ENCODE measurements at places on chromosomes 11 and 22.
A peak's percentile ranks its signal among the peaks of the same experiment; 100 is the strongest.

DNA sequence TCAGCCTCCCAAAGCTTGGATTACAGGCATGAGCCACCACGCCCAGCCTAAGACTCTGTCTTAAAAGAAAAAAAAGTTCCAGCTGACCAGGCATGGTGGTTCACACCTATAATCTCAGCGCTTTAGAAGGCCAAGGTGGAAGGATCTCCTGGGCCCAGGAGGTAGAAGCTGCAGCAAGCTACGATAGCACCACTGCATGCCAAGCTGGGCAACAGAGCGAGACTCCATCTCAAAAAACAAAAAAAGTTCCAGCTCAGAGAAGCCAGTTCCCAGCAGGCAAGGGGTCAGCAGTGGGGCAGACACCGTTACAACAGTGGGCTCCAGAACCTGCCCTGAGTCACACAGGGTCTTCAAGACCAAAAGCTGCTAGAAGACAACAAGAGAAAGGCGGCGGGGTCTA is 3.3 kb downstream of the TMEM184B start:
- H3K36me3 ChIP-seq: no peaks in the 10 kb centered on the region
- H3K4me3 ChIP-seq: no peak overlapping the region
- H3K27me3 ChIP-seq: no peaks in the 10 kb centered on the region
- H3K4me1 ChIP-seq: peaks cover 14% of the 10 kb centered on the region
- no peak for DNase-seq

DNA sequence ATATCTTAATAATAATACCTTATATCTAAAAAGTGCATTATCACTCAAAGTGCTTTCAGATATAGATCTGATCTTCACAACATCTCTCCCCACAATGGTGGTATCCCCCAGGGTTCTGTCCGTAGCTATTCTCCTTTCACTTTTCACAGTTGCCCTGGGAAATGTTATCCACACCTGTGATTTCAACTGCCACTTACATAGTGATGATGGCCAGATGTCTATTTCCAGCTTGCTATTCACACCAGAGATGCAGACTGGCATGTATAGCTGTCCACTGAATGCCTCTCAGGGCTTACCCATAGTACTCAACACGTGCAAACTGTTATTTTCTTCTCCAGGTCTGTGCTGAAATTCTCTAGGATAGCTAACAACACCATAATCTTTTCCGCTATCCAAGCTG is 724.7 kb downstream of the DLG2 start:
- no peak overlapping the region for H3K4me3 ChIP-seq
- H3K4me1 ChIP-seq: no peaks in the 10 kb centered on the region
- DNase-seq: no peak
- H3K27me3 ChIP-seq: no peaks in the 10 kb centered on the region
- H3K27ac ChIP-seq: no peak overlapping the region

- no peak overlapping the region for H3K27ac ChIP-seq
- DNase-seq: no peak
- no peak overlapping the region for H3K4me3 ChIP-seq
- no peaks in the 10 kb centered on the region for H3K36me3 ChIP-seq
- H3K27me3 ChIP-seq: no peaks in the 10 kb centered on the region
Observed at GRCh38 chr11:27150098-27150497, 109.5 kb downstream of the BBOX1 start.

- no peak overlapping the region for H3K27ac ChIP-seq
- no peaks in the 10 kb centered on the region for H3K4me1 ChIP-seq
- no peaks in the 10 kb centered on the region for H3K27me3 ChIP-seq
- peaks cover 6% of the 10 kb centered on the region for H3K36me3 ChIP-seq
- DNase-seq: no peak
- no peak overlapping the region for H3K4me3 ChIP-seq
Observed at GRCh38 chr22:17806437-17806836, 32.2 kb upstream of the BID start.

DNA sequence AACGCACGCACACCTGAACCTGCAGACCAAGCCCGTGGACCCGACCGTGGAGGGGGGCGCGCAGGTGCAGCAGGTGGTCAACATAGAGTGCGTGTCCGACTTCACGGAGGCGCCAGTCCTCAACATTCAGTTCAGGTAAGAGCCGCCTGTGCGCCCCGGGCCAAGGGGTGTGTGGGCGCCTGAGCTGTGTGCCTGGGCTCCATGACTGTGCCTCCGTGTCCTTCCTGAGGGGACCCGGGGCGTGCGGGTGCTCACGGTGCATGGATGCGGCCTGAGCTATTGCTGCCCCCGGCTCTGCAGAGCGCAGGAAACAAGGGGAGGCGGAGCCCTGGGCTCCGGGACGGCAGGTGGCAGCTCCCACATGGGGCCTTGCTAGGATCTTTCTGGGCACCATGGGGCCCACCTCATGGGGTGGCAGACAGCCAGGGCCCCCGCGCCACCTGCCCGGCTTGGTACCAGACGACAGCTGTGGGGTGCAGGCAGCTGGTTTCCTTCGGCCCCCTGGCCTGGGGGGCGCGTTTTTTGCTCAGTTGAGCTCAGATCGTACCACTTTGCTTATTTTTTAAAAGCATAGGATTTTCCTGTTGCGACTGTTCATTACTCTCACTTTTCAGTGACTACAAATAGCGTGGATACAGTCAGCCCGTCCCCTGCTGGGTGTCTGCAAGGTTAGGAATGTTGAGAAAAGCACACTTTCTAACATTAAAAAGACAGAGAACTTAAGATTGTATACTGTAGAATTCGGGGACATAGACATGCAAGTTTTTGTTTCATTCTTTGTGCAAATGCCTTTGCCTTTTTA is 28.3 kb downstream of the MUC6 start:
- H3K27ac ChIP-seq: no peak overlapping the region
- no peak for DNase-seq
- peaks cover 14% of the 10 kb centered on the region for H3K36me3 ChIP-seq
- no peak overlapping the region for H3K4me3 ChIP-seq

- no peaks in the 10 kb centered on the region for H3K36me3 ChIP-seq
- H3K27ac ChIP-seq: no peak overlapping the region
- H3K4me1 ChIP-seq: peaks cover 7% of the 10 kb centered on the region
- H3K27me3 ChIP-seq: no peaks in the 10 kb centered on the region
- DNase-seq: peak; percentile 86
- H3K4me3 ChIP-seq: no peak overlapping the region
Observed at GRCh38 chr11:92886243-92886905, 83.1 kb upstream of the MTNR1B start.

DNA sequence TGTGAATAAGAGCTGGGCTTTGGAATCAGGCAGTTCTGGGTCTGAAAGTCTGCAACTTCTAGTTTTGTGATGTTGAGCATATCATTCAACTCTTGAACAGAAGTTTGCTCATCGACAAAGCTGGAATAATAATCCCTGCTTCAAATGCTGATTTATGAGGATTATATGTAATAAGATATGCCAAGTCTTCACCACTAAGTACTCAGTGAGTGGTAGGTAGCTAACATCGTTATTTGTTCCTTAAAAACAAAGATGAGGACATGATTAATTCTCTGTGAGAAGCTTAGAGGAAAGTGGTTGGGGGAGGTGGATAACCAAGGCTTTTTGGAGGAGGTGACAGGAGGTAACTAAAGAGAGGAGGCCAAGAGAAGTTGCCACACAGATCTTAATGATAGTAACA is 96.5 kb downstream of the ME3 start:
- no peaks in the 10 kb centered on the region for H3K36me3 ChIP-seq
- no peaks in the 10 kb centered on the region for H3K27me3 ChIP-seq
- no peak overlapping the region for H3K4me3 ChIP-seq

DNA sequence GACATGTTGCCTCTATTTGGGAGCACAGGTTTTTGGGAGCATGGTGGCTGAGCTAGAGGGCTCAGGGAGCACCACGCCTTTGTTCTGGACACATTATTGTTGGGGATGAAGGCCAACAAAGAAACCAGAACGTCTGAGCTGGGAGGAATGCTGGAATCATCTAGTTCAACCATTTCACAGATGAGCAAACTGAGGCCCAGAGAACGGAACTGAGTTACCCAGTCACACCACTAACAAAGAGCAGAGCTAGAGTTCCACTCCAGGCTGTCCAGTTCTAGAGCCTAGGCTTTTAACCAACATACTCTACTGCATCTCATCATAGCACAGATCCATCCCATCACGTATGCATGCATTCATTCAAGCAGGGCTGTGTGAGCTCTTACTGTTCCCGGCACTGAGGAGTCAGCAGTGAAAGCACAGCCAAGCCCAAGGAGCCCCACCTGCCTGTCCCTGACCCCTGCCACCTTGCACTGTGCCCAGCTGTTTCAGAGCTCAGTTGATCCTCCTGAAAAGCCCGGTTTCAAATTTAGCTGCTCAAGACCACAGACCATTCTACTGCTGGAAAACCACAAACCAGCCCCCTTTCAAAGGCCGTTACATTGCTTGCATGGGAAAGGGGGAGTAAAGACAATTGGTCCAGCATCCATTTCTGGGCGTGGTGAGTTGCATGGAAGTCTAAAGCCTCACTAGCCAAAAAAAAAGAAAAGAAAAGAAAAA is 16.9 kb upstream of the TCF20 start:
- no peaks in the 10 kb centered on the region for H3K36me3 ChIP-seq
- H3K27me3 ChIP-seq: no peaks in the 10 kb centered on the region
- no peak overlapping the region for H3K4me3 ChIP-seq
- no peak overlapping the region for H3K27ac ChIP-seq
- no peaks in the 10 kb centered on the region for H3K4me1 ChIP-seq

DNA sequence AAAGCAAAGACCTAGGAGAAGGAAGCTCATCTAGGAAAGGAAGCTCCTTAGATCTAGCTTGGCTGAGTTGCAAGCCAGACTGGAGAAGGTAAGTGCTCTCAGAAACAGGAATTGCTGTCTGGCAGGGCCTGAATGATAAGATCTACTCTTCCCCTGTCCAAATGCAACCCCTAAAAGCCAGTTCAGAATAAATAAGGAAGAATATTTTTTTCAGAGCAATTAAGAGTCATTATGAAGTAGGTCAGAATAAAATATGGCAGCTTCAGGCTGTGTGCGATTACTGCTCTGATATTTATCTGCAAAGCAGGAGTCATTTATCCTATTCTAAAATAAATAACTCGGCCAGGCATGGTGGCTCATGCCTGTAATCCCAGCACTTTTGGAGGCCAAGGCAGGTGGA is 82.1 kb downstream of the PIWIL4 start:
- peak; percentile 71 for DNase-seq
- no peaks in the 10 kb centered on the region for H3K27me3 ChIP-seq
- H3K27ac ChIP-seq: peak overlapping the region; percentile 85
- H3K36me3 ChIP-seq: no peaks in the 10 kb centered on the region
- no peaks in the 10 kb centered on the region for H3K4me1 ChIP-seq
- no peak overlapping the region for H3K4me3 ChIP-seq

- H3K4me1 ChIP-seq: peaks cover 16% of the 10 kb centered on the region
- no peak overlapping the region for H3K27ac ChIP-seq
- DNase-seq: no peak
Observed at GRCh38 chr11:112016088-112016764, 9.0 kb upstream of the DLAT start.

DNA sequence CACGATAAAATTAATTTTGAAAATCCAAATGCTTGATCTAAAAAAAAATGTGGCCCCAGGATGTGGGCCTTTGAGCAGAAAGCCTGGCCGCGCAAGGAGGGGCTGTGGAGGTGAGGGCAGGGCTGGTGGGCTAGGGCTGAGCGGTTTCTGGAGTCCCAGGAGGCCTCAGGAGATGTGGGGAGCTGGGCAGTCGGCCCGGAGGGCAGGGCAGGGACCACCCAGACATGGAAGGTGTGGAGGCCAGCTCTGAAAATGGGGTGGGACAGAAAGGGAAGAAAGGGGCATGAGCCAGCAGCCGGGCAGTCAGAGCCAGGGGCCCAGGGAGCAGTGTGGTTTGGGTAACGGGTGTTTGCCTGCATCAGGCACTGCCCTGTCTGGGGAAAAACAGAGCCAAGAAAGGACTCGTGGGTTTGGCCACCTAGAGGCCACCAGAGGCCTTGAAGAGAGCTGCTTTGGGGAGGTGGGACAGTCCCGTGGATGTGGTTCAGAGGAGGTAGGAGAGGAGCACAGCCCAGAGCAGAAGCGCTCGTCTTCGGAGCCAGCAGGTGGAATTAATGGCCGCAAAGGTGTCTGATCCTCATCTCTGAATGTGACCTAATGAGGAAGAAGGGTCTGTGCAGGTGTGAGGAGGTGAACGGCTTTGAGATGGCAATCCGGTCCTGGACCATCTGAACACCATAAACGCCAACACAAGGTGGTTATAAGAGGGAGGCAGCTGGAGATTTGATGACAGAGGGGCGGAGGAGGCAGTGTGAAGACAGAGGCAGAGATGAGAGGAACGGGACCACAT is 50.2 kb downstream of the IGF2 start:
- H3K36me3 ChIP-seq: no peaks in the 10 kb centered on the region
- DNase-seq: no peak
- H3K27ac ChIP-seq: no peak overlapping the region
- no peak overlapping the region for H3K4me3 ChIP-seq

- H3K27ac ChIP-seq: no peak overlapping the region
- no peak for DNase-seq
- peaks cover 5% of the 10 kb centered on the region for H3K4me1 ChIP-seq
- H3K36me3 ChIP-seq: peaks cover 3% of the 10 kb centered on the region
Observed at GRCh38 chr22:25013607-25014006, 61.1 kb downstream of the KIAA1671 start.

DNA sequence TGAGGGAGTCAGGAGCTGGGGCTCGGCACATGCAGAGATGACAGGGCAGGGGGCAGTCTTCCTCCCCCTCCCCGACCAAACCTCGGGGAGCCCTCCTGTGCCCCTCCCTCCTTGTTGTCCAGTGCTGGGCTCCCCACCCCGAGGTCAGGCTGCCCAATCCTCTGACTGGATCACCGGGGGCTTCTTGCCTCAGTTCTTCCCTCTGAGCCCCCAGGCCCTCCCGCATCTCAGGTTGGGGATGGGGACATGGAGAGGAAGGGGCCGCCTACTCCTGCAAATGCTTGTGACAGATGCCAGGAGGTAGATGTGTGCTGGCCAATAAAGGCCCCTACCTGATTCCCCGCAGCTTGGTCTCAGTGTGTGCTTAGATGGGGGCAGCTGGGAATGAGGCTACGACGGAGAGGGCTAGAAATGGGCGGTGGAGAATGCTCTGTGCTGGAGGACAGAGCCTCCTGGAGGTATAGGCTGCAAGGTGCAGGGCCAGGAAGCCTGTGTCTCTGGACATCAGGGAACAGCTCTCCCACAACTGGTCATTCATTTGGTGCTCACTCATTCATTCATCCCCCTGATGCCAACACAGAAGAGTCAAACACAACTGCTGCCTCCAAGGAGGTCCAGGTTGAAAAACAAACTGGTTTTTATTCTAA is 8.4 kb downstream of the RHBDD3 start:
- no peak overlapping the region for H3K4me3 ChIP-seq
- peak; percentile 42 for DNase-seq
- H3K27ac ChIP-seq: no peak overlapping the region
- H3K4me1 ChIP-seq: no peaks in the 10 kb centered on the region
- no peaks in the 10 kb centered on the region for H3K27me3 ChIP-seq

- peak; percentile 97 for DNase-seq
- H3K27ac ChIP-seq: peak overlapping the region; percentile 90
- H3K27me3 ChIP-seq: no peaks in the 10 kb centered on the region
Observed at GRCh38 chr11:128522055-128522942, 65.1 kb downstream of the ETS1 start.

- no peak overlapping the region for H3K27ac ChIP-seq
- H3K4me3 ChIP-seq: no peak overlapping the region
- no peaks in the 10 kb centered on the region for H3K36me3 ChIP-seq
- no peaks in the 10 kb centered on the region for H3K4me1 ChIP-seq
- no peak for DNase-seq
- H3K27me3 ChIP-seq: no peaks in the 10 kb centered on the region
Observed at GRCh38 chr22:49475253-49475652, 352.4 kb downstream of the BRD1 start.

All from SK-N-SH (cell line).